Stimulated activated CD4-positive, alpha-beta T cell treated with anti-CD3 and anti-CD28 coated beads, Interleukin-4, amount 100 ng/mL, for 24 hours (primary cell): ENCODE measurements at places on chromosomes 5 and 9.

- no peak for DNase-seq
Observed at GRCh38 chr9:22813529-22813928, 366.9 kb downstream of the DMRTA1 start.

GRCh38 chr9:124488641-124489210 is 18.5 kb downstream of the NR5A1 start:
- DNase-seq: no peak

DNA sequence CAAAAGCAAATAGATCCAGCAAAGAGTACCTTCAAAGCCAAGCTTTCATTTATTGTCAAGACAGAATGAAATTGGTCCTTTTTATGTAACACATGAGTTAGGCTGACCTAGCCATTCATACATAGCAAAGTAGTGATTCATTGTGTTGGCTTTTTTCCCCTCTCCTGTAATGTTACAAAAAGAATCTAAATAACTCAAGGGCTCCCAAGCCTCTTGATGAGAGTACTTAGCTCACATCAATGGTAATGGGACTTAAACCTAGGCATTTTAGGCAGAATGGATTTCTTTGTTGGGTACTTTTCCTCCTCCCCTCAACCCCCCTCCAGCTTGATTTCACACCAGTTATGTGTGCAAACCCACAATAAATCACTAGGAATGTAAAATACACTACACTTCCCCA is 123.7 kb downstream of the EBF1 start:
- no peak for DNase-seq

GRCh38 chr5:132260051-132260450 is 2.6 kb downstream of the PDLIM4 start:
- no peak for DNase-seq

- DNase-seq: no peak
Observed at GRCh38 chr5:64180661-64181343, 15.2 kb downstream of the RNF180 start.
